Activated CD4-positive, alpha-beta T cell treated with anti-CD3 and anti-CD28 coated beads for 1 hour (primary cell): ENCODE measurements at places on chromosomes 7 and 10.

- DNase-seq: no peak
Observed at GRCh38 chr10:123165445-123166072, 11.4 kb downstream of the BUB3 start.

DNA sequence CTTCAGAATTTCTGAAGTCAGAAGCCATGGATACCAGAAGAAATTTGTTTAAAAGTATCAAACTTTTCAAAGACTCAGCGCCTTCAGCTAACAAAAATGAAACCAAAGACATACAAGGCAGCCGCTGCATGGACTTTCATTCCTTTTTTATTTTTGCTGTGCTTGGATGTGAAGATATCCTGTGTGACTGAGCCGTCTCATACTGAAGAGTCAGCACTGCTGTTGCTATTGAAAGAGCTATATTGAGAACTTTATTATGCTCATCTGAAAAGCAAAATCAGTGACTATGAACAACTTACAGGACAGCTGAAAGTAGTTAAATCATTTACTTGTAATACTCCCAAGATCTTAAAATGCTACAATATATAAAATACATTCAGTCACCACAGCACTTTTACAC lies 809.2 kb downstream of the NXPH1 start:
- DNase-seq: no peak

- DNase-seq: no peak
Observed at GRCh38 chr7:54546081-54546985, 4.2 kb downstream of the VSTM2A start.

DNA sequence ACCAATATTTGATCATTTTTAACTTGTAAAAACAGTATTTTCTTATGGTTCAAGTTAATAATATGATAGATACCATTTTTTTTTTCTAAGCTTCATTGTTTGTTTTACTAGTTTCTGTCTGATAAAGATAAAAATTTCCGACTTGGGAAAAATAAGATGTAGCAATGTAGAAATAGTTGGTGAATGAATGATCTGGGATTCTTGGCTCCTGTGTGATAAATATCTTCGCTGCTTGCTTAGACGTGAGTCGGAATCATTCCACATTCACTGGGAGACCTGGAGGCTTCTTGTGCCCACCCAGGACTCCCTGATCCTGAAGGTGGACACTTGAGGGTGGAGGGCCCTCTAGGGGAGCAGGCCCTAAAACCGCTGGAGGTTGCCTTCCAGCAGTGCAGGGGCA lies 47.9 kb downstream of the EXOC4 start:
- no peak for DNase-seq

GRCh38 chr10:88923520-88923919 lies 29.1 kb downstream of the ACTA2 start:
- no peak for DNase-seq

GRCh38 chr7:20312562-20312961 lies 18.1 kb upstream of the ITGB8 start:
- no peak for DNase-seq

DNA sequence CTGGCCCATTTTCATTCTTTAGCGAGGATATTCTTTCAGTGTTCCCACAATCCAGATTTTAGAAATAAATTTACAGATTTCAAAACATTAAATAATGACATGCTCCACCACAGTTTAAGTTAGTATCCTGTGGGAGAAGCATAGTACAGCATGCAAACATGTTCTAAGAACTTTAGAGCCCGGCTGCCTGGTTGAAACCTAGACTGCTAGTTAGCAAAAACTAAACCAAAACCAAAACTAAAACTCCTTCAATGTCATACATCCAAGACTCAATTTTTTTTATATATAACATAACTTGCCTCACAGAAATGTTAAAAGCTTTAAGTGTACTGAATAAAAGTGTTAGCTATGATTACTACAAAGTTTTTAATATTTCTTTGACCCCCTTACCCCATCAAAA lies 17.0 kb downstream of the TRA2A start:
- DNase-seq: no peak

DNA sequence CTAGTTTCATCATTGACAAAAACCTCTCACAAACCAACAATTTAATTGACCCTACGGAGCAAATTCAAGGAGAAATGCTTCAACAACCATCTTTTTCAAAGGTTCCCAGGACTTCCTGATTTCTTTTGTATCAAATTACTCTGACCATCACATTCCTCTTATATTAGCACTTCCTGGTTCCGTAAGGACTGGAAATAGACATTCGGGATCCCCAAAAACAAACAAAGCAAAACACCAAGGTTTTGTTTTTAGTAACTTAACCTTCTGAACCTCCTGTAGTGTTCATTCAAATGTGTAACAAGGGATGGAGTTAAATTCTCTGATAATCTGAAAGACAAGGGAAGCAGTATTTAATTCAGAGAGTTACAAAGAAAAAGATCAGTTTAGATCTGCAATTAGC lies 387.6 kb upstream of the NRP1 start:
- DNase-seq: no peak

DNA sequence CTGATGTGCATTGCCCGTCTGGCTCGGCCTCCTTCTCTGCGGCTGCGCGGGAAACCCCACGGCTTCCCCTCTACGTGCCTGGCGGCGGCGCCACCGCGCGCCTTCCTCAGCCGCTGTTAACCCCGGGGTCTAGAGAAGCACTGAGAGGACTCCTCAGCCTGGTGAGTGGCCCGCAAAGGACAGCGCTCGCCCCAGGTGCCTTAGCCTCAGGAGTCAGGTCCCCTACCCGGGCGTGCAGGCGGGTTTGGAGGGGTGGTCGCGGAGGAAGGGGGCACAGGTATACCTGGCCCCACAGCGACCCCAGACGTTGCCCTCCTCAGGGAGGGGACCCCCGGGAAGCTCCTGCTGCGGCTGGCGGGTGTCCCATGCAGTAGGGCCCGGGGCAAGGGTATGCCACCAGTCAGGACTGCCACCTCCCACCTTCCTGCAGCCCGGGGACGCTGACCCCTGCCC lies 51.0 kb downstream of the ARL5B start:
- no peak for DNase-seq

- DNase-seq: no peak
Observed at GRCh38 chr7:96440328-96440727, 118.4 kb upstream of the SLC25A13 start.

GRCh38 chr10:122422266-122422989 lies 32.0 kb upstream of the ARMS2 start:
- no peak for DNase-seq

GRCh38 chr10:95793401-95794045 lies 37.6 kb downstream of the ENTPD1 start:
- DNase-seq: no peak

- DNase-seq: no peak
Observed at GRCh38 chr7:43295429-43295828, 183.0 kb downstream of the HECW1 start.

- DNase-seq: no peak
Observed at GRCh38 chr10:33386926-33387325, 52.5 kb upstream of the NRP1 start.

DNA sequence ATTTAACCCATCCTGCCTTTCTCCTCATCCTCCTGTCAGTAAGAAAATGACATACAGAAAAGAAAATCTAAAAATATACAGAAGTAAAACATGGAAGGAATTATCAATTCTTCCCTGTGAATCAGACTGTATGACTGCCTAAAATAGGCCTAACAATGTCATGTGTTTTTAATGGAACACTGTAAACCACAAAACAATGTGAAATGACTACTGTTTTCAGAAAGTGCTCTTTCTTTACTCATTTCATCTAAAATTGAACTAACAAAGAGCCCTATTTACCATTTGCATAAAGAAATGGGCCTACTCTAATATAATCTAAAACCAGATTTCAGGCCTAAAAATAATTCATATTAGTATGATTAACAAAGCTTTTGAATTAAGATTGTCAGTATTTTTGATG lies 35.7 kb downstream of the SEMA3E start:
- DNase-seq: no peak

DNA sequence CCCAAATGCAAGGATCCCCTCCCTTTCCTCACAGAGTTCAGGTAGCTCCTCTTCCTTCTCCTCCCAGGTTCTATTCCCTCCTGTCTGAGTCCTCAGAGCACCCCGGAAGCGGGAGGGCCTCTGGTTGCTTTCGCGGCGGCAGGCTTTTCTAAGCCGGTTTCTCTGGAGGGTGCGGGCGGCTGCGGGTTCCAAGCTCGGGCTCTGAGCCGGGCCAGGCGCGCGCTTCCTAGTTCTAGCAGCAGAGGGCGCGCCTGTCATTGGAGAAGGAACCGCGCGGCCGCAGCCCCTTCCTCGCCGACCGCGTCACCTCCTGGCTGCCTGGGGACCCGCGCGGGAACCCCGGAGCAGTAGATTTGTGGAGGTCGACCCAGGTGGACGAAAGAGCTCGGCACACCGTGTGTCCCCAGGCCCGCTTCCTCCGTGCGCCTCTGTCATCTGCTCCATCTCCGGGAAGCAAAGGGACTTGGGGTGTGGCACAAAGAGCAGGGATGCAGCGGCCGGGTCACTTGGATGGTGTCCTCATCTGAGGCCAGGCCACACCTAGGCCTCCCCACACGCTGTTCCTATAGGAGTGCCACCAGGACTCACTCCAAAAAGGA lies 389.0 kb upstream of the PODXL start:
- DNase-seq: no peak

DNA sequence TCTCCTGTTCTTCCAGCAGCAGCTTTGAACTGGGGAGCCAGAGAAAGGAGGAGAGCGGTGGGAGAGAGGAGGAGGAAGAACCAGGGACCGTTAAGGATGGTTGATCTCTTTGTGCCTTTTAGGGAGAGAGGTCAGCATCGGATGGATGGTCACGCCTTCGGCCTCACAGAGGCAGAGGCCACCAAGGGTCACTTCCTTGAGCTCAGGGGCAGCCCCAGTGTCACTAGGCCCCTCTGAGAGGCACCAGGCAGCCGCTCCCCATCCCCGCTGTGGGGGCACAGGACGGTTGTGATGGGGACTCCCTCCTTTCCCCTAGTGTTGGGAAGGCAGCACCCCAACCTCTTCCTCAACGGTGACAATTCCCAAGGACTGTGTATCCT lies 121.4 kb downstream of the DNAJB6 start:
- no peak for DNase-seq

- DNase-seq: no peak
Observed at GRCh38 chr10:28155726-28156125, 147.1 kb downstream of the MPP7 start.

DNA sequence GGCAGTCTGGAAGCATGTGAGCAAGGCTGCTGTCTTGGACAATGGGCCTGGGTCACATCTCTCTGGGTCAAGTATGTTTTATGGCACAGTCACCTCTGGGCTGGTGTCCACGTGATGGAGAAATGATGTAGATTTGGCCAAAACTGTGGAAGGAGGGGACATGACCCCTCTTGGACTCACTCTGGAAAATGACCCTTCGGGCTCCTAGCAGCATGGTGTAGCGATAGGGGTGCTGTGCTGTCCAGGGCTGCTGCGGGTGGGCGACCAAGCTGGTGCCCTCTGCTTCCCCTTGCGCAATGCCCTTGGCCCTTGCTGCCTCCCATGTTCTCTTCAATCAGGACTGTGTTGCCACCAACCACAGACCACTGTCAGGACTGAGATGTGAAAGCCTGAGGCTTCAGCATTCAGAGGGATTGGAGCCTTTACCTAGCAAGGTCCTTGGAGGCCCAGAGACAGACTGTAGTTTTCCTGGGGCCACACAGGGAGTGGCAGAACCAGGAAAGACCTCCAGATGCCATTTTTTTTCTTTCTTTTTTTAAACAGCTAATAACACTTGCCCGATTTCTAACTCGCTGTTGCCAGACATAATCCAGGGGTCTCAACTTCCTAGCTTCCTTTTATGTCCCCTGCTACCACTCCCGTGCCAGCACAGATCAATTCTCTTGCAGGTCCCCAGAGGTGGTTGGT lies 6.1 kb downstream of the CYP26A1 start:
- no peak for DNase-seq

DNA sequence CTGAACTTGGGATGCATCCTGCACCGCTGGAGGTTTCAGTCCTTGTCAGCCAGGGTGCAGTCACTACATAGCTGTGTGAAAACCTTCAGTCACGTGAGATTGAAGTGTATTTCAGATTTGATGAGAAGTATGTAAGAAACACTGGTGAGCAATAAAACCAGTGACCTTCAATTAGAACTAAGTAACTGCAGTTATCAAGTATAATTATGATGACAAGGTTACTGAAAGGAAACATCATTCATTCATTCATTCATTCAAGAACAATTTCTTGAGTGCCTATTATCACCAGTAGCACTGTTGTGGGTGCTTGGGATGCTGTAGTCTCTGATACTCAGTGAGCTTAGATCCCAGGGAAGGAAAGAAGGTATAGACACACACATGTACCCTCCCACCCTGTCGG lies 33.6 kb downstream of the RHEB start:
- no peak for DNase-seq

DNA sequence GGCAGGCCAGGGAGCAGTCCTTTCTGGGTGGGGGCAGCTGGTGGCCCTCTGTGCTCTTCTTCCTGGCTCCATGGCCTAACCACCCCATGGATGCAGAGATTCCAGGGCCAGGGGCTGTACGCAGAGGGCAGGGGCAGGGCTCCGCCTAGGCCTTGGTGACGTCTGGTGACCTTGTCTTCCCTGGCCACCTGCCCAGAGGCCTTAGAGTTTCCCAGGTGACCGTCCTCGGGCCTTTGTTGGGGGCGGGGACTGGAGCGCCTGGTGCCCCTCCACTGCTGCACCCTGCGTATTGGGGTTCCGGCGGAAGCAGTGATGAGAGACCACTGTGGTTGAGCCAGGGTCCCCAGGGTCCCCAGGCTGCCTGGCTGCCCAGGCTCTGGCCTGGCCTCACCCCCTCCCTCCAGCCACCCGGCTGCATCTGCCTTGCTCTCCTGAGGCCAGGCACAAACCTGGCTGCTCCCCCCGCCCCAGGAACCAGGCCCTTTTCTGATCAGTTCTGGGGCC lies 10.3 kb downstream of the PWWP2B start:
- DNase-seq: no peak

GRCh38 chr10:71395621-71396020 lies 1.1 kb upstream of the CDH23 start:
- no peak for DNase-seq

GRCh38 chr7:106126170-106126938 lies 14.2 kb upstream of the SYPL1 start:
- peak; percentile 25 for DNase-seq

GRCh38 chr10:71067098-71067740 lies 145.2 kb upstream of the UNC5B start:
- no peak for DNase-seq

DNA sequence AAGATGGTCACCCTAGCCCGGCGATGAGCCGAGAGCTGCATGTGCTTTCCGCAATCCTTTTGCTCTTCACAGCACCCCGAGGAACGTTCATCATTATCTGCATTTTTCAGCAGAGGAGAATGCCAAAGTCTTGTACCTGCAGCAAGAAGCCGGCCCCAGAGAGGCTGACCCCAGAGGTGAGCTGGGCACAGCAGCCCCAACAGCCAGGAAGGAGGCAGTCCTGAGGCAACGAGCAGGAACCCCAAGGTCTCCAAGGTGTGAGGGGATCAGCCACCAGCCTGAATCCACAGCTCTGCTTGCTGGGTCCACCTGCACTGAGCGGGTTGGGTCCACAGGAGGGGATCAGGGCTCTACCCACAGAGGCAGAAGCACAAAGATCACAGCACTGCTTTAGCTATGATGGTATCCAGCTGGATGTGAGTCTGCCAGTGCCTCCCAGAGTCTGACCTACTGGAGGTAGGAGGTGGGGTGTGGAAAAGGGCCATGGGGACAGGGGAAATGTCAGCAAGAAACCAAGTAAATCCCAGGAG lies 16.8 kb upstream of the GDF10 start:
- DNase-seq: no peak
